ENCODE measurements at places on chromosomes 2 and 18.

DNA sequence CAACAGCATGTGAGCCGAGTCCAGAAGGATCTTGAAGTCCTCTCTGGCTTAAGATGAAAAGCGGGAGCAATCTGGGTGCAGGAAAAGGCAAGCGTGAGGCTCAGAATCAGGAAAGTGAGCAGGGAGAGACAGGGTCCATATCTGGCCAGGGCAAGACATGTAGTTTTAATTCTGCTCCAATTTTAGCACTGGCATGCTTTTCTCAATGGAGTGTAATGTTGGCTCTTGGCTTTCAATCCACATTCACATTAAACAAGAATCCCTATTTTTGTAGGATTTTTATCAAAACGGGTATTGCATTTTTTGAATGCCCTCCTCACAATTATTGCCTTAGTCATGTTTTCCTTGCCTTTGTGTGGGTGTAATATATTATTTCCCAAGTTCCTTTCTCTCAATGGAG is 6.0 kb downstream of the SPATA3 start:
- DNase-seq, result no peak

GRCh38 chr2:48510329-48510728 is 19.6 kb upstream of the STON1 start:
- no peak for DNase-seq

- DNase-seq, result no peak
Measured at GRCh38 chr2:70735071-70735470, 32.9 kb downstream of the ADD2 start.

DNA sequence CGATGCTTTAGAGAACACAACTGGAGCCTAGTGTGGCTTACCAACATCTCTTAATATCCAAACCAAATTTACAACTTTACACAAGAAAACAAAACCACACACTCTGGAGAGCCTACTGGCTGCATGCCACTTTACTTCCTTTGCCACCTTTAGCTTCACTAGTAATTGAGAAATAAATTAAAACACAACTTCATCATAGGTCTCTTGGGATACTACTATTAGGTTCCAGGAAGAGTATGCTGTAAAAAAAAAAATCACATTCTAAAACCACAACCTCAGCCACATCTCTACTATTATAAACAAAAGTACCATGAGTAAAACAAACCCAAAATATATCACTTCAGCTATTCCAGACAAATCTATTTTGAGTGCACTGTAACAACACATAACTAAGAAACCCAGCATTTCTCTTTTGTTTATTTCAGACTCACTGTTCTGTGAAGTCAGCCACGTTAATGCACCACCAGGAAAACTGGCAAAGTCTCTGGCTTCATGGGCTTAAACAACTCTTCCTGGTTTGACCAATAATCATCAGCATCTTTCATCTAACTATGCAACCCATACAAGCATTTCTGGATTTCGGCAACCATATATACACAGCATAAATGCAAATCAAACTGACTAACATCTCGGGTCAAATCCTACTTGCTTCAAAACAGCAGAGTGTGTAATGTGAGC is 59.1 kb downstream of the REV1 start:
- DNase-seq, result no peak

DNA sequence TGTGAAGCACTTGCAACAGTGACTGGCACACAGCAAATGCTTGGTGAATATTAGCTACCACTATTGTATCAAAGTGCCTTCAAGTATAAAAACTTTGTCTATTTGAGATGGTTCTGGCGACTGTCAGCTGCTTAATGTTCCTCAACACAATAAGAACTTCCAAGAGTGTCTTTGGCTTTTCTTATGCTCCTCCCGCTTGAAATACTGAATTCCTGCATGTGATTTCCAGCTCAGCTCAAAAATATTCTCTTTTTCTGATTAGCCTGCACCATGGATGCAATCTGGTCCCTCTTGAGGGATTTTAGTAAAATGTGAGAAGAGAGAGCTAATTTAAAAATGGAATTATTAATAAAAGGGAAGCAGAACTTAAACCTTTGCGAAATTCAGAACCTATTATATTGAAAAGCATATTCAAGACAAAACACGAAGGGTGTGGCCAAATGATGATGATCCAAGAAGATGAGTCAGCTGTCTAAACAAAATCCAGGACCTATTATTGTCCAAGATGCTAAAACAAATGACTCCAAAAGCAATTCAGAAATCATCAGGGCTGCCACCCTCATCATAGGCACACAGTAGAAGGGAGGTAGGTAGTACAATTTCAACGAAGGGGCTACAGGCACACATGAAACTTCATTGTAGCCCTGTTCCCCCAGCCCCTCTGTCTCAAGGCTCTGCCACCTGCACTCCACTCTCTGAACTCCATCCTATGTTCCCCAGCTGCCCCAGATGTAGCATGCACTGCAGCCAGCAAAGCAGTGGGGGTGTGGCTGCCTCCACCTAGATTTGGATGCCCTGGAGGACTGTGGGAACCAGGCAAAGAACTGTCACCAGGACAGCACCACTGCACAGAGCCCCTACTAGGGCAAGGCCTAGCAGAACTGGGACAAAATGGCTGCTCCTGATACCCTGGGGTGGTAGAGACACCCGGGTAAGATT is 190.1 kb downstream of the ZNF385B start:
- no peak for DNase-seq

DNA sequence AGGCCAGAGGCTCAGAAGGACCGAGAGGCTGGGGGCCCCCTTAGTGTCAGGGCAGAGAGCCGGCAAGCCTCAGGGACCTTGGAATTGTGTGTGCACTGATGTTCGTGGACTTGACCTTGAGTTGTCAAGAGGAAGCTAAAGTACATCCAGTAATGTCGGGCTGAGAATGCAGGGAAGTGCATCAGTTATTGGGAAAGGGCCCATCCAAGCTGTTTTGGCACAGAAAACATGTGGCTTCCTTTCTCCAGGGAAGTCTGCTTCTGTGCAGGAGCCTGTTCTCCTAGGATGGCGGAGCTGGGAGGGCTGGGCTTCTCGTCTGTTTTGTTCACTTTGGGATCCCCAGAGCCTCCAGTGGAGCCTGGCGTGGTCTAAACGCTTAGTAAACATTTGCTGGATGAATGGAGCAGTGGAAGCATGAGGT is 23.7 kb downstream of the ATOH8 start:
- DNase-seq, result no peak

DNA sequence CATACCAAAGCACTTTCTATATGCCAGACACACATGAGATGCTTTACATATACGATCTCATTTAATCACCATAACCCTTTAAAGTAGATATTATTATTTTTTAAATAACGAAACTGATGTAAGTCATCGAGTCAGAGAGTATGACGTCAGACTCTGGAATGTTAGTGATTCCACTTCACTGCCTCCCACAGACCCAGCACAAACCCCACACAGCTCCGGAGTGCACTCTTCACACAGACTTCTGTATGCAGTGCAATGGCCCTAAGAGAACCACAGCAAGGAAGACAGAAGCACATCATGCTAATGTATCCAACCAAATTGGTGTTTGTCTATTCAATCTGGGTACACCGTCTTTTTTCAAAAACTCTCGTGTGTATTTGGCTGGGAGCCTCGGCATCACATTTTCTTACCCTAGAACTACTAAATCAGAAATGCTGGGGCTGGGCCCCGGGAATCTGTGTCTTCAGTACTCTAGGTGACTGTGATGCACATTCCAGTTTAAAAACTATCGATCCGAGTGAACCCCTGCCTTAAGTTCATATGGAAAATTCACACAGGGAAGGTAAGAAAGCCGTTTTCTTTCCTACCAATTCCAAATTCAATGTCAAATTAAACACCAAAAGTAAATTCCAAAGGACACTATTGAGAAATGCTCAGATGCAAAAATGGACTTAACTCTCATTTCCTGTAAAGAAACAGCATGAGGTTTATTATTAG is 117.7 kb upstream of the ACVR1C start:
- no peak for DNase-seq

- DNase-seq, result no peak
Measured at GRCh38 chr2:158138255-158138654, 36.6 kb downstream of the UPP2 start.

GRCh38 chr2:53559302-53559966 is 208.2 kb upstream of the CHAC2 start:
- no peak for DNase-seq

DNA sequence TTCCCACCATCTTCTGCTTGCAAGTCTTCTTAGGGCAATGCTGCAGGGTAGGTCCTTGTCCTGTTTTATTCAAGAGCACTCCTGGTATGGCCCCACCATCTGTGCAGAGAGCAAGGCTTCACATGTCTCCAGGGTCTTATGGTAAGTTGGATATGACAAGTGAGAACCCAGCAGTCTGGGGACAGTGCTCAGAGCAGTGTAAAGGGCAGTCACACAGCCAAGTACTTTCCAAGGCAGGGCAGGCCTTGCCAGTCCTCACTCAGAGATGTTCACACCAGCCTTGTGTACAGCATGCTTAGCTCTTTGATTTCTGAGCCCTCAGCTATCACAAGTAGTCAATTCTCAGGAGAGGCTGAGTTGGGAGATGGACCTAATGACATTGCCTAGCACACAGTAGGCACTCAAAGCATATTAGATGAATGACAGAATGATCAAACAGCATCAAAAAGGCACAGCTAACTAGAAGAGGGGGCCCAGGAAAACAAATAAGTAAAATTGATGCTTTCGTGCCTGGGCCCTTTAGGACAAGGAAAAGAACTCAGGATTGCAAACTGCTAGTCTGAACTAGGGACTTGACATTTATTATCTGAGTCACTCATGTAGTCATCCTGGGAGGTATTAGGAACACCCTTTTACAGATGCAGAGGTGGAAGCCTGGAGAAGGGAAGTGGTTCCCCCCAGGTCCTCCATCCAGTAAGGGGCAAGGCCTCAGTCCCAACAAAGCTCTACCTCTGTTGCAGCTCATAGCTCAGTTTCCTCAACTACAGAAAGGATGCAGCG is 86.7 kb upstream of the CTAGE1 start:
- no peak for DNase-seq

DNA sequence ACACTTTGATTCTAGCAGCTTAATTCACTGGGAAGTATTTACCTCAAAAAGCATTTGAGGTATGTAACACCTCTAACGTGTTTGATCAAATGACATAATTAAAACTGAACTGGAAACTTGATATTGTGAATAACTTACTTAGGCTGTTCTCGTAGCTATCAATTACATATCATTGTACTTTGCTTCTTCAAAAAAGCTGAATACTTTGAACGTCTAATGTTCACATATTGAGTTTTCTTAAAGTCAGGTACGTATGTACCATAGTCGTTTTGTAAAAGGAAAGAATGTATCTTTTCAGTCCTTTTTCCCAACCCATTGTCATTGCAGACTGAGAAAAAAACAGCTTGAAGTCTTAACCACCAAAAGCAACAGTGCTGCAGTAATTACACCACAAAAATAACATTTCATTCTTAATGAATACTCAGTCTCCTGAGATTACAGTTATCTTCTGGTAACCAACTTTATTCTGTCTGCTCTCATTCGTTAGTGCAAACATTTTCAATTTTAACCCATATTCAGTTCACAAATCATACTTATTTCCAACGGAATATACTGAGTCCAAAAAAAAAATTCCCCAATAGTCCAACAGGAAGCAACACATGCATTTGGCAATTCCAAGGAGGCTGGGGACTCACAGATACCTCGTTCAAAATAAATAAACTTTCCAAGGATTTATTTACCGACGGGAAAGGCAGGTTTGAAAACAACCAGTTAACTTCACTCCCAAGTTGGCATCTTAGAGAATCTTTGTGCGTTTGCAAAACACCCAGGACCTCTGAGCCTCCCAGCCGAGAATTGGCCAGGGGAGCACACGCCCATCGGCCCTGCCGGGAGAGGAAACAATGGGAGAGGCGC is 1.1 kb downstream of the CHN1 start:
- no peak for DNase-seq

- no peak for DNase-seq
Measured at GRCh38 chr2:25557179-25558036, 116.0 kb downstream of the DTNB start.
